Tibial nerve (tissue), 4 donors: ENCODE measurements at places on chromosomes 5 and 9. TPM values are rescaled to one million over a fixed set of nuclear protein-coding genes. Genes with fewer than 3 reads are reported as not detected.

The SLC6A3 gene
- 0.20 TPM for total RNA-seq

The TRIM52 gene
- total RNA-seq = 18.4 TPM

The PCBD2 gene
- 11.0 TPM for total RNA-seq

- H3K36me3 ChIP-seq = no peaks in the 10 kb centered on the region
- DNase-seq = no peak
These were observed 162.5 kb upstream of the KIF2A start for GRCh38 chr5:62143268-62144229.

- H3K36me3 ChIP-seq = no peaks in the 10 kb centered on the region
- H3K4me1 ChIP-seq = peaks cover 14% of the 10 kb centered on the region
- no peak overlapping the region for H3K27ac ChIP-seq
These were observed 335 bp downstream of the GALNT12 start for GRCh38 chr9:98807814-98808195.
